ENCODE measurements at places on chromosomes 3 and 15.

- no peak for DNase-seq
Measured at GRCh38 chr3:48125013-48125705, 63.1 kb downstream of the CDC25A start.

GRCh38 chr3:50150863-50151686 is 4.0 kb upstream of the SEMA3F start:
- no peak for DNase-seq

GRCh38 chr3:17733215-17733614 is 9.2 kb downstream of the TBC1D5 start:
- no peak for DNase-seq

DNA sequence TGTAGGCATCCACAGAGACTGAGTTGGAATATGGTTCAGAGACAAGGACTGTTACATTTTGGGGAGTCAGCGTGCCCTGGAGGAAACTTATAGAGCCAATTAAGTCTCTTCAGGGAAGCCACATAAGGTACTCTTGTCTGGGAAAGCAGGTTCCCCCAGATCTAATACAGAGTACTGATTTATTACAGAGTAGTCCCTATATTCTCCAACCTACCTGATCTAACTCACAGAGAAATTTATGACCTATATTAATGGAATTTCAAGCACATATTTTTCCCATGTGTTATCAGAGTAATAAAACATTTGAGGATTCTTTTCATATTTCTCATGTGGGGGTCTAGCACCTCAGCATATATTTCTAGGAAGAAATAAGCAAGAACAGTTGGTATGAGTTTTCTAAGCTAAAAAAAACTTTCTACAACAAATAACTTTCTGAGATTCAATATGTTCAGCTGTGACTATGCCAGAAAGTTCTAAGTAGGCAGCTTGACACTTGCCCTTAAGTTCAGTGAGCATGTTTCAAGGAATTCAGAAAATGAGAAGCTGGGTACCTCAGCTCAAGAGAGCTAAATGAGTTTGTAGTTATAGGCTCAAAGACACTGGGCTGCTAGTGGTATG is 75.3 kb upstream of the COL8A1 start:
- DNase-seq = no peak

DNA sequence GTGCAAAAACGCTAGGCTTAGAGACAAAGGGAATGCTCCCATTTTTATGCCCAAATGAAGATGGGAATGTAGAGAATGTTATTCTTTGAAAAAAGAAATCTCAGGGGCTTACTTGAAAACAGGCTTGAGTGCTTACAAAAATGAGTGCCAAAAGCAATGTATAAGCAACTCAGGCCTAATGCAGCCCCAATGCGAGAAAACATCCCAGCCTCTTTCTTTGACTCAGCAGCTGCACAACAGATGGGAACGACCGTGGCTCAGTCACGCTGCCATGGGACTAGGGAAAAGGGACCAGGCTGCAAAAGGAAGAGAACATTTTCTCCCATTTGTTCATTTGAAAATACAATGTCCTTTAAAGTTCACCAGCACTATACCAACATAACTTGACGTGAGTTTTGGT is 246.4 kb upstream of the LRIG1 start:
- no peak for DNase-seq

DNA sequence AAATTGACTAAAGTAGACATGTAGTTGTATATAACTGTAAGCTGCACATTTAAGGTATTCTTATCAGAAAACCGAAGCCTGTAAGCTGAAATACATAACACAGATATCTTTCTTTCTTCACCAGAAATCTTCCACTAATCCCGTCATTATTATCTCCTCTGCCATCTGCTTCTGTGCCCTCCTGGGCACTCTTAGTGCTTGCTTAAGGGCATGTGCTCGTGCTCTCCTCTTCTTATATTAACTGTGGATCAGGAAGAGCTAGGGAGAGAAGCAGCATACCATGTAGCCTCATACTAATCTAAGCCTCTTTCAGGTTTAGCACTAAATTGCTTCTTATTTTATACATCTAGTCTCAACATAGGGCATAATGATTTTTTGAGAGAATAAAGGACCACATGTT is 60.8 kb downstream of the RIOX2 start:
- DNase-seq = no peak

DNA sequence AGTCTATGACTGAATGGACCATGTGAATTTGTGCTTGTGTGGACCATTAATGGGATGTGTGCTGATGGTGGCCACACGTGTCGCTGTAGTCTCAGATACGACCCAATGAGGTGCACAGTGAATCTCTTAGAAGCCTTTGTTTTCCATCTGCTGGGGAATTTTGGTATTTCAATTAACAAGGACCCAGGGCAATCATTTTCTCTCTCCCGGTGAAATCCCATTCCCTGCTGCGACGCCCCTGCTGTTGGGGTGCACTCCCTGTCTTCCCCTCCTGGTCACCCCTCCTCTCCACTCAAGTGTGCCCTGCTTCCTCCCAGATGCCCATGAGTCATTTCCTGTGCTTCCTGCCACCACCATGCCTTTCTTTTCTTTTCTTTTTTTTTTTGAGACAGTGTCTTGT is 32.7 kb downstream of the EBLN2 start:
- DNase-seq = no peak

GRCh38 chr15:55422089-55422488 is 13.8 kb downstream of the PIERCE2 start:
- no peak for DNase-seq

DNA sequence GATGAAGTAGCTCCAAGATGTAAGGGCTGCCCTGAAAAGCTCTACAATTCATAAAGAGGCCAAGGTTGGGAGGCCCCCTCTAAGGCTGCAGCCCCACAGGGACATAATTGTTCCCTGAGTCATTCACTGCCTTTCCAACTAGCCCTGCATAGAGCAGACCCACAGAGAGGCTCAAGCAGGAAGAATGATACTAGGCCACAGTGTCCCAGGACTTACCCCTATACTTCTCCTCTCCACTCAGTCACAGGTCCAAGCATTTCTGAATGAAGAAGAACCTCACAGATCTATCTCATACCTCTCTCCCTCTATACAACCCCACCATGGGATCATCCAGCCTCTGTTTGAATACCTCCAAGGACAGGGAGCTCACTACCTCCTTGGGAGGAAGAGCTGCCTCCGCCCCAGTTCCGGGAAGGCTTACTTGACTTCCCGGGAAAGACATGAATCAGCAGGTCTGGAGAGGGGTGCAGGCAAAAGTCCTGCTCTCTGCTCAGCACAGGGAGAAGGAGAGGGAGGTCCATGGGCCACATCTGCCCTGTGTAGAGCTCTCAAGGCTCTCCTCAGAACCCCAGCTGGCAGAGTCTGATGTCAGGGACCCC is 6.9 kb upstream of the SKIC8 start:
- no peak for DNase-seq

DNA sequence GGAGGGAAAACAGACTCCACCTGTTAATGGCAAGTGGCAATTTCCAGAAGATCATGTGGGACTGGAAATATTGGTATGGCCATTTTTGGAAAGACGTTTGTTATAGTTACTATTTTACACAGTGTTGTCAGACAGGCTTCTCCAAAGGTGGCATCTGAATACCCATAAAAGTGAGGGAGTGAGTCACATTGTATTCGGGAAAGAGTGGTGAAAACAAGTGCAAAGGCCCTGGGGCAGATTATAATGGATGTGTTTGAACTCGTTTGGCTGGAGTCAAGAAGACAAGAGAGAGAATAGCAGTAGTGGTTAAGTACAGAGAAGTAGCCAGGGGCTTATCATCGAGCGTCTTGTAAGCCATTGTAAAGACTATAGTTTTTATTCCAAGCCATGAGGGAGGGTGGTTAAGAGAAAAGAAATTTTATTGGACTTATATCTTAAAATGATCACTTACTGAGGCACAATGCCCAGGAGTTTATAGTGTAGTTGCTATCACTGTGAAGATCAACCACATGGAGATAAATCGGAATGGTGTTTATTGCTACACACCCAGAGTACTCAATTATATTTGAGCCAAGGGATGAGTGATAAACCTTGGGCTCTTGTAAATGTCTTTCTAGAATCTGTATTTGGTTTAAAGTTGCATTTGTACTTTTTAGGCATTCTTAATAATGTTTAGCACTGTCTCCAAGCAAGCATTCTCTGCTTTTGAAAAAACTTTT is 212.8 kb upstream of the KBTBD8 start:
- DNase-seq = no peak

GRCh38 chr3:99952306-99952705 is 134.6 kb downstream of the CMSS1 start:
- no peak for DNase-seq

DNA sequence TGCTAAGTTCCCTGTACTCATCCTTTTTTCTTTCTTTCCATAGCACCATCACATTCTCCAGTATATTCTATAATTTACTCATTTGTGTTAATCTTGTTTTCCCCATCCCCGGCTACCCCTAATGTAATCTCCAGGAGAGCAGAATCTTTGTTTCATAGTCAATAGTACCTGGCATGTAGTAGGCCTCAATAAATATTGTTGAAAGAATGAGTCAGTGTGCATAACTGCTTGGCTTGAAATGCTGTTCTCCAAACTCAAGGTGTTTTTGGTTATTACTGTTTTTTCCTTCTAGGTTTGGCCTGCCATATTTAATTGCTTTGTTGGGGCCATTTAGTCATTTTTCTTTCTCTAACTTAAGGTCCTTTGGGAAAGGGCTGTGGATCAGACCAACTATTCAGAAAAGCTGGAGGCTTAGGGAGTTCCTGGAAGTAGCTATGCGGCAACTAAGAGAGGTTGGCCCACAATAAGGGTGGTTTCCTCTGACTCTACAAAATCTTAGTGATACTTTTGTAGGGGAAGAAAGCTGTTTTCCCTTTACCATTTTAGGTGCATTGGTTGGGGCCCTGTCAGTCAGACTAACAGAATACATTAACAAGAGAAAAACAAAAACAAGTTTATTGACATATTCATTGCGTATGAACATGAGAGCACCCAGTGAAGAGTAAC is 28.4 kb downstream of the KAT2B start:
- DNase-seq = no peak

- no peak for DNase-seq
Measured at GRCh38 chr3:135918600-135918999, 46.9 kb upstream of the PPP2R3A start.

DNA sequence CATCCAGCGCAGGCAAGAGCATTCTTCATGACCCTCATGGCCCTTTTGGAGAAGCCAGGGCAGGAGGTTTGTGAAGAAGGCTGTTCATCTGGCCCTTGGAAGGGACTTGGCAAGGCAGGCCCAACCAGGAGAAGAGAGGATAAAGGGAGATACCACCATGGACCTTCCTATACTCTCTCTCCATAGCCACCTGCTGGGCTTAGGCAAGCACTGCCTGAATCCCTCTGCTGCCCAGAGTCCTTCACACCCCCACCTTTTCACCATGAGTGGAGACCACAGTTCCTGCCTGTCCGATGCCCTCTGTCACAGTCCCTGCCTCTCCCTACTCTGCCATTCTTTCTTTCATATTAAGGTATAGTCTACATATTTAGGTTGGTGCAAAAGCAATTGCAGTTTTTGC is 10.6 kb upstream of the SFMBT1 start:
- DNase-seq = no peak

GRCh38 chr15:69916169-69916785 is 181.4 kb downstream of the TLE3 start:
- no peak for DNase-seq

Measured in right renal cortex interstitium (tissue), 3 donors.